Activated CD4-positive, alpha-beta memory T cell treated with anti-CD3 and anti-CD28 coated beads, Interleukin-2, amount 10 ng/mL, durations not matched to agents 7 days and 5 days (primary cell): ENCODE measurements at places on chromosomes 11 and 22.

- DNase-seq = no peak
- H3K27me3 ChIP-seq = no peaks in the 10 kb centered on the region
- no peak overlapping the region for H3K27ac ChIP-seq
- H3K4me3 ChIP-seq = no peak overlapping the region
- H3K4me1 ChIP-seq = peaks cover 1% of the 10 kb centered on the region
- no peaks in the 10 kb centered on the region for H3K36me3 ChIP-seq
These were observed 18.3 kb downstream of the TSSC4 start for GRCh38 chr11:2418693-2419360.

GRCh38 chr22:47190957-47191670 lies 428.7 kb downstream of the TBC1D22A start:
- DNase-seq = no peak
- H3K27ac ChIP-seq = no peak overlapping the region
- no peaks in the 10 kb centered on the region for H3K27me3 ChIP-seq
- no peaks in the 10 kb centered on the region for H3K36me3 ChIP-seq

GRCh38 chr22:47128216-47128615 lies 365.8 kb downstream of the TBC1D22A start:
- no peak overlapping the region for H3K4me3 ChIP-seq
- DNase-seq = no peak
- no peak overlapping the region for H3K27ac ChIP-seq
- H3K36me3 ChIP-seq = no peaks in the 10 kb centered on the region
- peaks cover 15% of the 10 kb centered on the region for H3K4me1 ChIP-seq
- H3K27me3 ChIP-seq = no peaks in the 10 kb centered on the region

DNA sequence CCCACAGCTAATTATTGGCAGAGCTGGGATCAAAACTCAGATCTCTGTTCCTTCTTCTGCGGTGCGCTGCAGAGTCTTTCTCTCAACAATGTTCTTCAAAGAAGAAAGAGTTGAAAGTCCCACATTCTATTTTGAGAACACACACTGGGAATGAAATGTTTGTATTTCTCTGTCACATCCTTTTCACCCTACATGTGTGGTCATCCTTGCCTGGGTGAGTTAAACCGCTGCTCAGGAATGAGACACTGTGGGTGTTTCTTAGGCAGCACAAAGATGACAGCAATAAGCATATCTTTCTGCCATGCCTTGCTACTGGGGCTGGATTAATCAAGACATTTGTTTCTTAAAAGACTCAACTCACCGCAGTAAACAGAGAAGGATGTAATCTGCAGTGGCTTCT lies 222.6 kb downstream of the LARGE1 start:
- no peak overlapping the region for H3K4me3 ChIP-seq
- no peak overlapping the region for H3K27ac ChIP-seq
- no peaks in the 10 kb centered on the region for H3K4me1 ChIP-seq
- no peaks in the 10 kb centered on the region for H3K27me3 ChIP-seq
- no peaks in the 10 kb centered on the region for H3K36me3 ChIP-seq

DNA sequence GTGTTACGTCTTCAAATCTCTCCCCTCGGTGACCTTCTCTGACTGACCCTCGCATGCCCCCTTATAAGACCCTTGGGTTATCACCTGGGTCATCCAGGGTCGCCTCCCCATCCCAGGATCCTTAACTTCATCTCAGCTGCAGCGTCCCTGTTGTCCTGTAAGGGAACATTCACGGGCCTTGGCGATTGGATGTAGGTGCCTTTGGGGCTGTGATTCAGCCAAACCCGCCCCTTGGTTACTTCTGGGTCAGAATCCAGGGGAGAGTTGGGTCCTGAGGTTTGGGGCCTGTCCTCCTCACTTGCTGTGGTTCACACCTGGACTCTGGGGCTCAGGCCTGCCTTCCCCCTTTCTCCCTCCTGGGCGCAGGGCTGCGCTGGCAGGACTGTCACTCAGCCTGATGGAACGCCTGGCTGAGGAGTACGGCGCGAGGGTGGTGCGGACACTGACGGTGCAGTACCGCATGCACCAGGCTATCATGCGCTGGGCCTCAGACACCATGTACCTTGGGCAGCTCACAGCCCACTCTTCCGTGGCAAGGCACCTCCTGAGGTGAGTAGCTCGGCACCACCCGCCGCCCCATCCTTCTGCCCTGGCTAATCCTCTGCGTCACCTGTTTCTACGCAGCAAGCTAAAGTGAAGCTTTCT lies 29.4 kb downstream of the IGHMBP2 start:
- no peak overlapping the region for H3K4me3 ChIP-seq
- H3K27ac ChIP-seq = no peak overlapping the region
- no peak for DNase-seq
- H3K27me3 ChIP-seq = no peaks in the 10 kb centered on the region
- no peaks in the 10 kb centered on the region for H3K4me1 ChIP-seq
- H3K36me3 ChIP-seq = peaks cover 29% of the 10 kb centered on the region

DNA sequence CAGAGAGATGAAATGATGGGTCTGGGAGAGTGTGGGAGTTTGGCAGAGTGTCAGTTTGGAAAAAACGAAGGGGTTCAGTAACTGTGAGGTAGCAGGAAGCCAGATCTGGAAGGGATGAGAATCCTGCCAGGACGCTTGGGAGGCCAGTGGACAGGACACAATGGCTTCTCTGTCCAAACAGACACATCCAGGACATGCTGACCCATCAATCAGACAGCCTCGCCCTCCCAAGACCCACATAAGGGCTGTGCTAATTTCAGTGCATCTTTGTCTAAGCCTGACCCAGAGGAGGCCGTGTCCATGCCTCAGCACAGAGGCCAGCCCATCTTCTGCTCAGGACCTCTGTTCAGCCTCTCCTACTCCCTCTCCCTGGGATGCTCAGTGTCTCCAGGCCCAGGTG lies 576.5 kb upstream of the B3GAT1 start:
- H3K36me3 ChIP-seq = no peaks in the 10 kb centered on the region
- DNase-seq = no peak
- H3K4me1 ChIP-seq = peaks cover 11% of the 10 kb centered on the region
- H3K27me3 ChIP-seq = peaks cover 2% of the 10 kb centered on the region

GRCh38 chr11:17739945-17740338 lies 5.4 kb downstream of the KCNC1 start:
- H3K27me3 ChIP-seq = peaks cover 22% of the 10 kb centered on the region
- DNase-seq = no peak
- no peak overlapping the region for H3K4me3 ChIP-seq

DNA sequence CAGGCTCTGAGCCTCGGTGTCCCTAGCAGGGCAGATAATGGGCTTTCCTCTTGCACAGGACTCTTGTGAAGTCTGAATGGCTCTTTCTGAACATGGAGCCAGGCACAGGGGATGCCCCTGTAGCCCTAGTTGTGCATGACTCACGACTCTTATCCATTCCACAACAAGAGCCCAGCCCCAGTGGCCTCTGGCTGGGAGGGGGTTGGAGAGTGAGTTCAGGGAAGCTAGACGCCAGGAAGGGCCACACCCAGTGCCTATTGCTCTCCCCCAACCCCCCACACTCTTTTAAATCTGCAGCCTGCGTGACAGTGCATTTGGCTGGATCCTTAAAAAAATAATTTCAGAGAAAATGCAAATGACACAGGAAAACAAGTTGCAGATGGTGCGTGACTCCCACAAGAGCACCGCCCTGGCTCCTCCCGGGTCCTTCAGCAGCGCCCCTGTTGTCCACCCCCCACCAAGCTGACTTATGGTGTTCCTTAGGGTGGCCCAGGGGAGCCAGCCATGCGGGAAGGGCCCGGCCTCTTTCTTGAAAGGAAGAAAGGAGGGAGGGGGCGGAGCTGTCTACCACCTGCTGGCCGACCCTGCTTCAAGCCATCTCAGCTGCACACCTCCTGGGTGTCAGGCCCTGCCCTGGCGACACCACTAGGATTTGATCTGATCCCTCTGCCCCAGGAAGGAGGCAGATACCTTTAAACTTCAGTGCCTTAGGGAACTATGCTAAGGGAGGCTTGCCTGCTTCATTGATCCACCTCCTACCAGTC lies 74.7 kb downstream of the MN1 start:
- DNase-seq = no peak
- H3K4me3 ChIP-seq = no peak overlapping the region
- H3K4me1 ChIP-seq = no peaks in the 10 kb centered on the region
- H3K27me3 ChIP-seq = peaks cover 2% of the 10 kb centered on the region

DNA sequence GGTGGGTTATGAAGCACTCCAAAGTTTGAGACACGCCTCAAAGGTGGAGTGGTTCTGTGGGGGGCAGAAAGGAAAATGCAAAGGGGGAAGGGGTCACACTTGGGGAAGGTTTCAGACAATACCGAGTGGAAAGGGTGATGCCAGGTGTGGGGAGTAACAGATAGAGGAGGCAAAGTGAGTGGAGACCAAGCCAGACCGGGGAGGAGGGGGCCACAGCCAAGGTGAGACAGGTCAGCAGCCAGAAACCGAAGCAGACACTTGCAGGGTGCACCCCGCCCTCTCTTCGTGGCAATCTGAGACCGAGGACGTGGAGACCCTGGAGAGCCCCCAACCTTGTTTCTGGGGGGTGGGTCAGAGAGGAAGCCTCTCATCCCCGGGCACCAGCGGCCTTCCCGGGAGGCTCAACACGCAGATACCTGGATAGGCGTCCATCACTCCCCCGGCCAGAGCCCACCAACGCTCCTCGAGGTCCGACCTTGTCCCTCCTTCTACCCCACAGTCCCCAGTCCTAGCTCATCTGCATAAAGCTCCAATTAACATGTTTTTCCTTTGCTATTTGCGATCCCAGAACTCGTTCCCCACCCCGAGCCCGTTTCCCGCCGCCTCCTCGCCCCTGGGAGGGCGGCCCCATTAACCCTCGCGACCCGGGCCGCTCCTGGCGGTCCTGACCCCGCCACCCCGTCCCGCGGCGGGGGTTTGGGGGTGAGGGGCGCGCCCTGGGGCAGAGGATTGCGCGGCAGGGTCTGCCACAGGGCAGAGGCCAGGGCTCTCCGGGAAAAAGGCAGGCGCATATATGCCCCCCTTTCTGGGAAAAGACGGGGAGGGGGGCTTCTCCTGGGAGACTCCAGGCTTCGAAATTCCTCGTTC lies 21.8 kb downstream of the RTN4RL2 start:
- no peak overlapping the region for H3K4me3 ChIP-seq
- H3K27ac ChIP-seq = no peak overlapping the region
- peaks cover 2% of the 10 kb centered on the region for H3K4me1 ChIP-seq
- peaks cover 43% of the 10 kb centered on the region for H3K27me3 ChIP-seq
- no peak for DNase-seq

DNA sequence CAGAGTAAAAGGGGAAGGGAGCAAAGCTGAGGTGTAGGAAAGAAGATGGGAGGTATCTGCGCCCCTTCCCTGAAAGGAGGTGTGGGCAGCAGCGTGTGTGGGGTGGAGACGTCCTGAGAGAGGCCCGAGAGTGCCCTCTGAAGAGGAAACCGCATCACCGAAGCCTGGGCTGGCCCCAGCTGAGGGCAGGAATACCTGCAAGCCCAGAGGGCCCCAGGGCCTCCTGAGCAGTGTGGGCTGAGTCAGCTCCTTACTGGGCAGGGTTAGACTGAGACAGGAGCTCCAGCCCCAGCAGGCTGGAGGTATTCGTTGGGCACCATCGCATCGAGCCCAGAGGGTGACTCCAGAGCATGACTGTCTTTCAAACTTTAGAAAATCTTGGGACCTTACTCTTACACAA lies 534.0 kb upstream of the B3GAT1 start:
- H3K4me3 ChIP-seq = no peak overlapping the region
- DNase-seq = no peak
